NCI-H1105 (cell line): ENCODE measurements at places on chromosomes 4 and X.
A peak's percentile ranks its signal among the peaks of the same experiment; 100 is the strongest.

GRCh38 chr4:177107288-177107921, 202.3 kb upstream of the NEIL3 start:
- DNase-seq = no peak

DNA sequence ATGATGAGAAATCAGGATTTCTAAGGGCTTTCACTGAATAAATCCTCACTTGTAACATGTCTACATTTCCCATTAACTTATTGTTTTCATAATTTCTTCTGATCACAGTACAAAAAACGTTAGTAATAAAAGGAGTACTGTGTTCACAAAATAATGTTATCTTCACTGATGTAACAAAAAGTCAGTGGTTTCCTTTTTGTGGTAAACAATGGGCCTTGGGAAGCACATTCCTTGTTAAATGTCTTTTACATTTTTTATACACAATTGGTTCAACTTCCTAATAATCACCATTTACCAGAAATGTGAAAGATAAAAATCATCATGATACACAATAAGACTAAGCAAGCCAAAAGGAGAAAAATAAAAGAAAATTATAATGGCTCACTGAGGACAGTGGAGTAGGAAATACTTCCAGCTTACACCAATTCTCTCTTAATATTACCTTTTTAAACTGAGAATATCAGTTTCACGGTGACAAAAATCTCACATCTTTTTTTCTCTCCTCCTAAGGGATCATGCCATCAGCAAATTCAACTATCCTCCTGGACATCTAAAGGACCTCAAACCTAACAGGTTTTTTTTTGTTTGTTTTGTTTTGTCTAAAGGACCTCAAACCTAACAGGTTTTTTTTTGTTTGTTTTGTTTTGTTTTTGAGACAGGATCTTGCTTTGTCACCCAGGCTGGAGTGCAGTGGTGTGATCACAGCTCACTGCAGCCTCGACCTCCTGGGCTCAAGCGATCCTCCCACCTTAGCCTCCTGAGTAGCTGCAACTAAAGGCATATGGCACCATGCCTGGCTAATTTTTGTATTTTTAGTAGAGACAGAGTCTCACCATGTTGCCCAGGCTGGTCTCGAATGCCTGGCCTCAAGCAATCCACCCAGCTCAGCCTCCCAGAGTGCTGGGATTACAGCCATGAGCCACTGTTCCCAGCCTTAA, 57.3 kb downstream of the FRYL start:
- DNase-seq = no peak

- DNase-seq = no peak
Observed at GRCh38 chr4:89657931-89658700, 178.8 kb downstream of the SNCA start.

DNA sequence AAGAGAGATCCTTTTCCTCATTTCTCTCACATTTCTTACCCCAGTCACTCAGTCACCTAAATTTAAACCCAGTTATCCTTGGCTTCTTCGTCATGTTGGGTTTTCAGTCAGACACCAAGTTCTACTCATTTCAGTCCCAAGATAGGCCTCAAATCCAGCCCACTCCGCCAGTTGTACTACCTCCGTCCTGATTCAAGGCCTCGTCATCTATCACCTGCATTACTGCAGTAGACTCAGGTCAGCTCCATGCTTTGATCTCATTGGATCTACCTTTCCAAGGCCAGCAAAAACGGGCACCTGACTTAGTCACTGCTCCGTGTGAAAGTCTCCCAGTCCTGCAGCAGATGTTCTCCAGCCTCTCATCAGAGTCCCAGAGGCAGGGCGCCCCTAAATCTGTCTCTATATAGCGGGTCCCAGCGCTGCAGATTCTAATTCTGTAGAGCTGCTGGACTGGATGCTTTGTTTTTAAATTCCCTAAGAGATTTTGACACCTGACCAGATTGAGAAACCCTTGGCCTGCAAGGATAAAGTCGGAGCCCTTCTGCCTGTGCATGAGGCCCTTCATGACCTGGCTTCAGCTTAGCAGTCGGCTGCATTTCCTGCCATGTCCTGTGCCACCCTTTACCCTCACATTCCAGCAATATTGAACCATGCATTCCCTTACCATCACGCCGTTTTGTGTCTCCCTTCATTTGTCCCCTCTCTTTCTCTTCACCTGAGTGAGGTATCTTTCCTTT, 53.7 kb downstream of the ZFX start:
- DNase-seq = no peak

DNA sequence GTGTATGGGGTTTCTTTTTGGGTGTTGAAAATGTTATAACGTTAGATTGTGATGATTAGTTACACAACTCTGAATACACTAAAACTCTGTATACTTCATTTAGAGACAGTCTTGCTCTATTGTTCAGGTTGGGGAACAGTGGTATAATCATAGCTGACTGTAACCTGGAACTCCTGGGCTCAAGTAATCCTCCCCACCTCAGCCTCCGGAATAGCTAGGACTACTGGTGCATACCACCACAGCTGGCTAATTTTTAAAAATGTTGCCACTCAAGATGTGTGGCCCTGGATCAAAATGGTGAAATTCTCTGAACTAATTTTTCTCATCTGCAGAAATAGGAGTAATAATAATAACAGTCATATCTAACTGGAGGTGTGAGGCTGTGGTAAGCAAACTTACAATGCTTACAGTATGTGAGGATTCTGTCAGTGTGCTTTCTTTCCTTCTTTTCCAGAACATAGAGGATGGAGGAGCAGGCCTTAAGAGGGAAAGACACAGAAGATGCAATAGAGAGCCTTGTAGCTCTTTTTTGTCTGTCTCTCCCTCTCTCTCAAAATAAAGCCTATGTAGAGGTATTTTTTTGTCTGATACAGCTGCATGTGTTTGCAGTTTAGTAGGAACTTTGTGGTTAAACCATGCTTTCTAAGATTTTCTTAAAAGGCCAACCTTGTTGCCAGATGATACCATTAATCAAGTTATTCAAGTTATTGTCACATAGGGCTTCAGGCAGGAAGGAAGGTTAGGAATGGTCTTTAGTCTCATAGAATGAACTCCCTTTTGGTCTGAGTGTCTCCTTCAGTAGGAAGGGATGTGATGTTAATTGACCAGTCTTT, 7.5 kb downstream of the ADD1 start:
- no peak for DNase-seq

DNA sequence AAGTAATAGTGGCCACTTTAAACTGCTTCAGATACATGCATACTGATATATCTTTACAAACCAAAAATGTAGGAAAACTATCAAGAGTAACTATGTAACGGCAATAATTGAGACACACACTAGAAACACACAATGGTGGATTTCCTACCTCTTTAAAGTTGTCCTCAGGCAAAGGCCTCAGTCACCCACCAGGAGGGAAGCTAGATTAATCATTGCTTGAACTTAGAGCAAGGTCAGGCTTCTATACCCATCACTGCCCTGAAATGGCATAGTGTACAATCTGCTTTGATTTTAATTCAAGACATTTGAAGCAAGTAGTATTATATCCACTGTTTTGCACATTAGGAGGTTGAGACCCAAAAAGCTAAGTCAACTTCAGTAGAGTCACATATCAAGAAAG, 110.9 kb downstream of the AREG start:
- DNase-seq = no peak

- DNase-seq = peak; percentile 4
Observed at GRCh38 chrX:64204701-64205440, 637 bp downstream of the AMER1 start.

DNA sequence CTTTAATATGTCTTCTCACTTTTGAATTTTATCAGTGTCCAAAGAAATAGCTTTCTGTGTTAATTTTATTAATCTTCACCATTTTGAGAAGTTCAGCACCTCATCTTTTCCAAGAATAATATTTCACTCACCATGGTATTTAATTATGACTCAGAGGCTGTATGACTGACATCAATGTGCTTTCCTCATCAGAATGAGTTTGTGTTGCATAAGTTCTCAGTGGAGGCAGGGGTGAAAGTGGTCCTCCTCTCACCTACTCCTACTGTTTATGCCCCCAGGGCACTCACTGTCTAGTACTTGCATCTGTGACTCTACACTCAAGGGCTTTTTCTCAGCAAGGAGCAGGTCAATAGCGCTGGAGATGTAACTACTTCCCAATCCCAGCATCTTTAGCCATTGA, 905.3 kb upstream of the INTU start:
- no peak for DNase-seq

- no peak for DNase-seq
Observed at GRCh38 chr4:151485541-151486131, 76.7 kb downstream of the FHIP1A start.

- DNase-seq = no peak
Observed at GRCh38 chr4:82578935-82579334, 17.1 kb upstream of the TMEM150C start.

DNA sequence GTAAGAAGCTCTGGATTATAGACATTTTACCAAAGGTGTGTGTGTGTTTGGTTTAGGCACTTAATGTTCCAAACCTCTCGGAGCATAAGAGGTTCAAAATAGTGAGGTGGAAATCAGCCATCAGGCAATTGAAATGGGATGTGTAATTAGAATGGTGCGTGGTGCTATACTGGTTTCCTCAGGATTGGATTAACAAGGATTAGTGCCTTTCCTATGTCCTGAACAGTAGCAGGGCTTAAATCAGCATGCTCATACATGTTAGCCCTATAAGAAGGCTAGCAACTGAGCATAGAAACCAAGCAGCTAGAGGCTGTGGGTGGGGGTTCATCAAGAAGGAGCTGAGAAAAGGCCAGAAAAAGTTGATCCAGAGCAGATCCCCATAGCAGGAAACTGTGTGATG, 256.8 kb upstream of the CXXC4 start:
- no peak for DNase-seq

DNA sequence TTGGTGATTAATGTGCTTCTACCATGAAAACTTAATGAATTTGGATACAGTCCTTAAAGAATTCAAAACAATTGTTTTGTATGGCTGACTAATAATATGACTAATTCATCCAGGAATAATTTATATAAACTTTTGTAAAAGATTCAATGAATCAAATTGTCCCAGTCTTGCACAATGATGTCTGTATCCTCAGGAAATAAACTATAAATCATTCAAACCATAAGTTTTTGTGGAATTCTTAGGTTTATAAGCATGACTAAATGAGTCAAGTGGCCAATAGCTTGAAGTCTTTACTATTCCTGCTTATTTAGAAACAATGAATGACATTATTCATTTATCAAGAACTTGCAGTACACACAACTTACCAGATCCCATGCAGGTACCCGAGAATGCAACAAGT, 935.0 kb upstream of the INTU start:
- DNase-seq = no peak

- DNase-seq = no peak
Observed at GRCh38 chrX:12304261-12304660, 166.0 kb downstream of the FRMPD4 start.

DNA sequence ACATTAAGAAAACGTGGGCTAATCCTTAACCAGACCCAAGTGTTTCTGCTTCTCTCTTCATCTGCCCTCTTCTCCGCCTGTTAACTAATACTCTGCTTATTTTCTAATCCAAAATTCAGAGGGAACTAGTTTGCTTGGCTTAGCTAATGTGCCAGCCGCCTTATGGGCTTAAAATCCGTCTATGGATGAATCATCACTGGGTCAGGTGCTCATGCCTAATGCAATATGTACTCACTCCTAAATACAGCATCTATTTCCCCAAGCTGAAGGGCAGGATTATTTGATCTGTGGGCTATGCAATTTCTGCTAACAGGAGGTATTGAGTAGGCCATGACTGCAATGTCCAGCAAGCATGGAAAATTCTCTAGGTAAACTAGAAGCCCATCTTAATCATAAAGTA, 12.4 kb downstream of the DYNLT3 start:
- no peak for DNase-seq

GRCh38 chr4:42787079-42787463, 105.4 kb upstream of the GRXCR1 start:
- DNase-seq = no peak

- no peak for DNase-seq
Observed at GRCh38 chr4:48739560-48740019, 40.5 kb downstream of the FRYL start.

- DNase-seq = no peak
Observed at GRCh38 chrX:18985186-18985435, 1.2 kb upstream of the PHKA2 start.

- no peak for DNase-seq
Observed at GRCh38 chrX:78330540-78330939, 3.1 kb upstream of the CYSLTR1 start.

- no peak for DNase-seq
Observed at GRCh38 chr4:3330707-3331106, 37.9 kb downstream of the RGS12 start.

- DNase-seq = no peak
Observed at GRCh38 chrX:119618439-119618838, 12.2 kb upstream of the NKRF start.

GRCh38 chrX:77875372-77875771, 19.9 kb downstream of the MAGT1 start:
- DNase-seq = no peak

- no peak for DNase-seq
Observed at GRCh38 chr4:47750788-47751187, 87.1 kb downstream of the CORIN start.

- no peak for DNase-seq
Observed at GRCh38 chr4:7828011-7828720, 111.5 kb downstream of the AFAP1 start.

DNA sequence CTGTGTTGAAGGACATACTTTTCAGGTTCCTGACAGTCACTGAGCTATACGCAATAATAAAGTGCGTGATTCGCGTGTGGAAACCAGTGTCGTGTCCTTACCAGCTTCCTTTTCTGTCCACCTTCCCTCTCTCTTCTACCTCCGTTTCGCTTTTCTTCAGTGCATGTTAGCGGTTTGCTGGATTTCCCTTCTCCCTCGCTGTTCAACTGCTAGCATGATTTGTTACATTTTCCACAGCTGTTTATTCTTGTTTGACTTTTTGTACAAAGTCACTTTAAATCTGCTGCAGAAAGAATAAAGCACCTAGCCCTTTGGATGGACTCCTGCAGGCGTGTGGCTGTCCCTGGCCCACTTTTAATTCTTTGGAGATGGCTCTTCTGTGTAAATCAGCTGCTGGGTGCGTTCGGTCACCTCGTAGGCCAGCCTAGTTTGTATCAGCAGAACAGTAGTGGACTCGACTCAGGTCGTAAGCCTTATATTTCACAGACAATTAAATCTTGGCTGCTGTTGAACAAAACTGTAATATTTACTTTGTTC, 8.9 kb upstream of the HAND2 start:
- no peak for DNase-seq

DNA sequence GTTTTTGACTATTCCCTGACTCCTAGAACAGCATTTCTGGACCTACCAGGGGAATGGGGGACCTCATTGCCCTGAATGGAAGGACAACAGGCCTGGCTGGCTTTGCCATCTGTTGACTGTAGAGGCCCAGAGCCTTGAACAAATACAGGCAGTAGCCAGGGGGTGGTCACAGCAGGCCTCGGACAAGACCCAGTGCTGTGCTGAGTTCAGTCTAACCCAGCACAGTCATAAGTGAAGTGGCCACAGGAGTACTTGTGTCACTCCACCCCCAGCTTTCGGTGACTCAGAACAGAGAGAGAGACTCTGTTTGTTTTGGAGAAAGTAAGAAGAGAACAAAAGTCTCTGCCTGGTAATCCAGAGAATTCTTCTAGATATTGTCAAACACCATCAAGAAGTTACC, 310.0 kb downstream of the PRR32 start:
- DNase-seq = no peak

GRCh38 chrX:78658414-78658813, 714 bp downstream of the RTL3 start:
- no peak for DNase-seq
